ENCODE measurements at places on chromosomes 1 and 21.

- peak overlapping the region; percentile 50 for H3K4me3 ChIP-seq
- peak; percentile 76 for DNase-seq
- peak overlapping the region; percentile 97 for H3K27ac ChIP-seq
- H3K27me3 ChIP-seq, result no peaks in the 10 kb centered on the region
These were observed 96.9 kb downstream of the ATP6V1G3 start for GRCh38 chr1:198443365-198444233.

DNA sequence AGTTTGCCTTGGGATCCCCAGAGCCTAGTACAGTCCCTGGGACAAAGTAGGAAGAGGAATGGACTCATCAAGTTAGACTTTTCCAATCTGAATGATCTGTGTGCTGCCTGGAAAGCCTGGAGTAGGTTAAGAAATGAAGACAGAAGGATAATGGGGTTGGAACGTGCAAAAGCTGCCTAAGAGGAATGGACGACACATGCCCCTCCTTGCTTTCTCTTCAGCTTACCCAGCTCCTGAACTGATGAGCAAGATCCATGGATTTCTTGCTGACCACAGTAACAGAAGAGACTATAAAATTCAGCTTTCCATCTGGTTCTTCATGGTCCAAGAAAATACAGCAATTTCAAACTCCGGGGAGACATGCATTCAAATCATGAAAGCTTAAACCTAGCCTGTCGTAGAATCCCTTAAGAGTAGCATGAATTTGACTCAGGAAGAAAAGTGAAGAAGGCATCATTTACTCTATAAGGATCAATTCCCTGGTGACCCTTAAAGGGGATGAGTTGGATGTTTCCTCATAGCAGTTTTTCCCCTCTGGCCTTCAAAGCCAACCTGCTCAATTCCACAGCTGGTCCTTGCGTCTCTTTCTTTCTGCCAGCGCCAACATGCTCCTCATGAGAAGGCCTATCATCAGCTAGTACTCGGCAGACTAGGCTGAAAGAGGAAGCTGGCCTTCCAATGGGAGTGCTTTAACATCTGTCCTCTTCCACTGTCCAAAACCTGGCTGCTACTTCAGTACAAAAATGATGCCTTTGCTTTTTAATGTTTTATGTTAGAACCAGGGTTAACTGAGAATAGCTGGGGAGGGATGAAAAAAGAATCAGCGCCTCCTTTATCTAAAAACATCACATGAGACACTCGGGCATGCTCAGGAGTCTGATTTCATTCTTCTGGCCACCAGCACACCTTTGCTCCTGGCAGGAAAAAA lies 5.7 kb upstream of the PEF1 start:
- no peaks in the 10 kb centered on the region for H3K36me3 ChIP-seq
- no peak overlapping the region for H3K27ac ChIP-seq
- H3K27me3 ChIP-seq, result peaks cover 51% of the 10 kb centered on the region

DNA sequence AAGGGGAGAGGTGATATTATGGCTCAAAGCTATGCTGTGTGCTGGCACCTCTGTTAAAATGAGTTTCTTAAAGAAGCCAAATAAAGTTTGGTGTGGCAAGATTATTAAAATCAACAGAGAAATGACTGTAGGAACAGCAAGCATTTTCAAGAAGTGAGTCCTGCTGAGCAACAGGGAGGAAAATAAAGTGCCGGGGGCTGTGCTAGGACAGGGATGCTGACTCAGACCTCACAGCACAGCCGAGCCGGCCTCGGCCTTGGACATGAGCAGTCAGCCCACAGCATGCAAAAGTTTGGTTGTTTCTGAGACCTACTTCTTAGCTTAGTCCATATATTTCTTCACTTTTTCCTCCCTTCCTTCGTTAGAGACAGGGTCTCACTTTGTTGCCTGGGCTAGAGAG lies 19.2 kb downstream of the CNIH3 start:
- H3K36me3 ChIP-seq, result no peaks in the 10 kb centered on the region
- peaks cover under 1% of the 10 kb centered on the region for H3K4me1 ChIP-seq
- no peak for DNase-seq
- no peak overlapping the region for H3K4me3 ChIP-seq
- H3K27me3 ChIP-seq, result peaks cover 44% of the 10 kb centered on the region

- H3K4me3 ChIP-seq, result no peak overlapping the region
- H3K36me3 ChIP-seq, result no peaks in the 10 kb centered on the region
- peaks cover 82% of the 10 kb centered on the region for H3K27me3 ChIP-seq
- H3K4me1 ChIP-seq, result no peaks in the 10 kb centered on the region
- DNase-seq, result no peak
These were observed 94.2 kb downstream of the KCNN3 start for GRCh38 chr1:154775621-154776605.

- H3K27ac ChIP-seq, result no peak overlapping the region
- no peaks in the 10 kb centered on the region for H3K36me3 ChIP-seq
- no peak overlapping the region for H3K4me3 ChIP-seq
- H3K27me3 ChIP-seq, result peaks cover 16% of the 10 kb centered on the region
- H3K4me1 ChIP-seq, result no peaks in the 10 kb centered on the region
These were observed 58.6 kb upstream of the NTPCR start for GRCh38 chr1:232891656-232892317.

DNA sequence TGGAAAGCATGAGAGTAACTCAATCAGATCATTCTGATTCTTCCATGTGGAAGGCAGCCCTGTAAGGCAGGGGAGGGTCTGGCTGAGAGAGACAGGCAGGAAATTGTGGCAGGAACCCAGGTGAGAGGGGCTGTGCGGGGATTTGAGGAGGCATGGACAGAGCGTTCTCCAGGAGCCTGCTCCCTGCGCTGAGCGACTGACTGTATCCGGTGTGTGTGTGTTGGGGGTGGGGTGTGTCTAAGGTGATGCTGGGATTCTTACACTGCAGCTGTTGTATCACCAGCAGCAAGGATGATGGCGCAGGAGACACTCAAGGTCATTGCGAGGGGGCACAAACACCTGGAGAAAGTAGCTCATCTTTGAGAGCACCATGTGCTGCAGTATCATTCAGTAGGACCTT lies 128.5 kb downstream of the RHOU start:
- H3K4me3 ChIP-seq, result no peak overlapping the region
- H3K27me3 ChIP-seq, result no peaks in the 10 kb centered on the region
- H3K27ac ChIP-seq, result no peak overlapping the region
- no peak for DNase-seq
- H3K4me1 ChIP-seq, result peaks cover 56% of the 10 kb centered on the region
- H3K36me3 ChIP-seq, result peaks cover 5% of the 10 kb centered on the region

DNA sequence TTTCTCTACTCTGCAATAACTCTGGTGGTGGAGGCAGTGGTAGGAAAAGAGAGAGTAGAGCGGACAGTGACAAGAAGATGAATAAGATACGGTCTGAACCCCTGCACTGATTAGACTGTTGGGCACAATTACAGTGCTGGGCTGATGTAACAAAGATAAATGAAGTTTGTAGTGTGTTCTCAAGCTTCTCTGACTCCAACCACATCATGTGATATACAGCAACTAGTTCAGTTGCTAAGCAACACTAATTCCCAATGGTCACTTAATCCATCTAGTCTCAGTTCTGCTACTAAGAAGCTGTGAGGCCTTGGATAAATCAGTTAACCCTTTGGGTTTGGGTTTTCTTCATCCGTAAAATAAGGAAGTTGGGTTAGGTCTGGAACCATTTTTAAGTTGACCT lies 17.3 kb downstream of the DDR2 start:
- H3K27me3 ChIP-seq, result peaks cover 34% of the 10 kb centered on the region
- H3K27ac ChIP-seq, result no peak overlapping the region
- H3K4me3 ChIP-seq, result no peak overlapping the region
- DNase-seq, result no peak
- no peaks in the 10 kb centered on the region for H3K36me3 ChIP-seq

DNA sequence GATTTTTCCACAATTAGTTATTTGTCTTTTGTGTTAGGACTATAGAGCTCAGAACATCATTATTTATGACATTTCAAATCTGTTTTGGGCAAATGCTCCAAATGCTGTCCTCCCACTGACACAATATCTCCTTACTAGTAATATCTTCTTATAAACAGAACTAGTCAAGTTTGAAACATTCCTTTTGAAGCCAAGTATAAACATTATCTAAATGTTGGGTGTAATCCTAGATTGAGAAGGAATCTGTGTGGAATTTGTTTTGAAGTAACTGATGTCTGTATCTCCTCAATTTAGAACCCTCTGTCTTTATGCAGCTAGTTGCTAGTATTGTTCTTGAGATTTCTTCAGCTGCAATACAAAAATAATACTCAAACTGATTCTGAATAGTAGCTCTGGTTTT lies 28.5 kb upstream of the PAXBP1 start:
- no peaks in the 10 kb centered on the region for H3K36me3 ChIP-seq
- H3K4me3 ChIP-seq, result no peak overlapping the region
- H3K4me1 ChIP-seq, result peaks cover 9% of the 10 kb centered on the region
- H3K27me3 ChIP-seq, result no peaks in the 10 kb centered on the region
- H3K27ac ChIP-seq, result no peak overlapping the region

- peak; percentile 58 for DNase-seq
- H3K4me3 ChIP-seq, result no peak overlapping the region
- H3K4me1 ChIP-seq, result peaks cover 46% of the 10 kb centered on the region
- no peaks in the 10 kb centered on the region for H3K27me3 ChIP-seq
These were observed 359.0 kb upstream of the PTBP2 start for GRCh38 chr1:96362623-96363022.

- peaks cover 17% of the 10 kb centered on the region for H3K4me1 ChIP-seq
- peak overlapping the region; percentile 22 for H3K4me3 ChIP-seq
- no peaks in the 10 kb centered on the region for H3K27me3 ChIP-seq
- DNase-seq, result peak; percentile 61
- peak overlapping the region; percentile 80 for H3K27ac ChIP-seq
These were observed 161.6 kb upstream of the PTBP2 start for GRCh38 chr1:96559707-96560596.

DNA sequence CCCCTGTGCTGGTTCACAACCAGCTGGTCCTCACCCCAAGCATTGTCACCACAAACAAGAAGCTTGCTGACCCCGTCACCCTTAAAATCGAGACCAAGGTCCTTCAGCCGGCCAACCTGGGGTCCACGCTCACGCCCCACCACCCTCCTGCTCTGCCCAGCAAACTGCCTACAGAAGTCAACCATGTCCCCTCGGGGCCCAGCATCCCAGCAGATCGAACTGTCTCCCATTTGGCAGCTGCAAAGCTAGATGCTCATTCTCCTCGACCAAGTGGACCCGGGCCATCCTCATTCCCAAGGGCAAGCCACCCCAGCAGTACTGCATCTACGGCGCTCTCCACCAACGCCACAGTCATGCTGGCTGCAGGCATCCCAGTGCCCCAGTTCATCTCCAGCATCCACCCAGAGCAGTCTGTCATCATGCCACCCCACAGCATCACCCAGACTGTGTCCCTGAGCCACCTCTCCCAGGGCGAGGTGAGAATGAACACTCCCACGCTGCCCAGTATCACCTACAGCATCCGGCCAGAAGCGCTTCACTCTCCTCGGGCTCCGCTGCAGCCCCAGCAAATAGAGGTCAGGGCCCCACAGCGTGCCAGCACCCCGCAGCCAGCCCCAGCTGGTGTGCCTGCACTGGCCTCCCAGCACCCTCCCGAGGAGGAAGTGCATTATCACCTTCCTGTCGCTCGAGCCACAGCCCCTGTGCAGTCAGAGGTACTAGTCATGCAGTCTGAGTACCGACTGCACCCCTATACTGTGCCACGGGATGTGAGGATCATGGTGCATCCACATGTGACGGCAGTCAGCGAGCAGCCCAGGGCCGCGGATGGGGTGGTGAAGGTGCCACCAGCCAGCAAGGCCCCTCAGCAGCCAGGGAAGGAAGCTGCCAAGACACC lies 40.6 kb downstream of the ZBTB17 start:
- H3K36me3 ChIP-seq, result peaks cover 72% of the 10 kb centered on the region
- no peak overlapping the region for H3K27ac ChIP-seq
- H3K27me3 ChIP-seq, result no peaks in the 10 kb centered on the region
- no peak overlapping the region for H3K4me3 ChIP-seq

- no peaks in the 10 kb centered on the region for H3K27me3 ChIP-seq
- H3K4me3 ChIP-seq, result no peak overlapping the region
- DNase-seq, result no peak
These were observed 52.7 kb downstream of the TRMT1L start for GRCh38 chr1:185104083-185104482.

Measured in Calu3 (cell line).